ENCODE measurements at places on chromosomes 6 and 20. TPM values are rescaled to one million over a fixed set of nuclear protein-coding genes. Genes with fewer than 3 reads are reported as not detected.

CDYL gene
- 30.5 TPM for total RNA-seq

MUC21 gene
- total RNA-seq: not detected

GRCh38 chr6:11598687-11599086, 61.1 kb downstream of the TMEM170B start:
- no peak for DNase-seq

RARS2 gene
- total RNA-seq: 24.3 TPM

C20orf141 gene
- total RNA-seq: not detected

SLC17A4 gene
- not detected for total RNA-seq

DNA sequence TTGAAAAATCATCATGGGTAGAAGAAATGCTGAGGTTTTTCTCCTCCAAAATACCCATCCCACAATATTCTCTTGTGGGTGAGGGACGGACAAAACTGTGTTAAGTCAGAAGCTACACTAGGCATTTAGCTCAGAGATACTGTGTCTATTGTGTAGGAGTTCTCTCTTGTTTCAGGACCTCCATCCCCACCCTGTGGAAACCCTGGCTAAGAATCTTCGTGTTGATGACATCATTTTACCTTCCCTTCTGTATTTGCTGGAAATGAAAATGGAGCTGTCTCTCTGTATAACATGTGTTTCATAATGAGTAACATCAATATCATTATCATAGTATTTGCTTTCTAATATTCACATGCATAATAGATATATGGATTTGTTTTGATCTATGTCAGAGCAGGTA, 1193.0 kb upstream of the CITED2 start:
- no peak for DNase-seq

CST7 gene
- total RNA-seq: 178 TPM

GRCh38 chr6:33698494-33698893, 13.0 kb downstream of the UQCC2 start:
- no peak for DNase-seq

LZTS3 gene
- 1.0 TPM for total RNA-seq

DNA sequence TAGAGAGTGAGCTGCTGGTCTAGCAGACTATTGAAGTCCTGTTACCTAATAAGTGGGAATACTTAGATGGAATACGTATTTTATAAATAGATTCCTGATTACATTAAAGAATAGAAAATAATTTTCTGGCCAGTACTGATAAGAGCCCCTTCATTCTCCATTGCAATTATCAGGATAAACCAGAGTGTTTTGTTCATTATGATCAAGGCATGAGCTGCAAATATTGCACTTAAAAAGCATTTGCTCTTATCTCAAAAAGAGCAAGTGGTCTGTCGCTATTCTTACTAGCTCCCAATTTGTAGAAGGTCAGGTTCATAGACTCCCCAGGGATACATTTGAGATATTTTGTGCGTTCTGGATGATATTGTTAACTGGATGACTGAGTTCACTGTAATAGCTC, 73.1 kb upstream of the PLCB4 start:
- no peak for DNase-seq

DNA sequence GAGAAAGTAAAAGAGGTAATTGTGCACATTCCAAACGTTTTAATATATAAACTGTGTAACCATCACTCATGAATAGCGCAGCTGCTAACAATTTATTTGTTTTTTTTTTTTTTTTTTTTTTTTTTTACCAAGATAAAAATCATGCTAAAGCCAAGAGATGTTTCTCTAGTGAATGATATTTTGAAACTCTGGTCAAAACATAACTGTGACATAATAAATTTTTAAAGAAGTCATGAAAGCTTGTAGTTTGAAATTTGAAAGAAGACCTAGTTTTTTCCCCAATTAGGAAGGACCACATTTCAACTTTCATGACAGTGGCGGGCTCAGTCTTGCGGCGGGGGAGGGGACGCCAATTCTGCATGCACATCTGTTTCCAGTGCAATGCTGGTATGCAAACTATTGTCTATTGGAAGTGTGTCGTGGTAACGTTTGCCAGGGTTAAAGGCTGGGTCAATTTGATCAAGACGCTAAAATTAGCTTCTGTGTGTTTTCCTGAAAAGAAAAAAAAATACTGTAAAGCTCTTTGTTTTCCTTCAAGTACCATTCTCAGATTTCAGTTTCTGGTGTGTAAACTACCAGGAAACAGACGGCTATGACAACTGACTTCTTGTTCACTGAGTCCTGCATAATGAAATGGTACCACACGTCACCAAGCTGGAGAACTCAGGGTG, 211.9 kb downstream of the FOXC1 start:
- no peak for DNase-seq

DNA sequence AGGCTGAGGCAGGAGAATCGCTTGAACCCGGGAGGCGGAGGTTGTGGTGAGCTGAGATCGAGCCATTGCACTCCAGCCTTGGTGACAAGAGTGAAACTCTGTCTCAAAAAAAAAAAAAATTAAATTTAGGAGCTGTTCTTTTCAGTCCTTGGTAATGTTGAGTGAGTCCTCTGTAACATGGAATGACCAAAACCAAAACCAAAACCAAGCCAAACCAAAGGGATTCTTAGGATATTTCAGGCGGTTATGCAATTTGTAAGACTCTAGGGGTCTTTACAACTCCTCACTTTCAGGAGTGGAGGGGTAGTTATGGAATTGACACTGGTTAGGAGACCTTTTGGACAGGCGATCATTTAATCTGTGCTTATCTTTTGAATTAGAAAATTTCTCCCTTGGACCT, 15.8 kb downstream of the TIAM2 start:
- no peak for DNase-seq

DNA sequence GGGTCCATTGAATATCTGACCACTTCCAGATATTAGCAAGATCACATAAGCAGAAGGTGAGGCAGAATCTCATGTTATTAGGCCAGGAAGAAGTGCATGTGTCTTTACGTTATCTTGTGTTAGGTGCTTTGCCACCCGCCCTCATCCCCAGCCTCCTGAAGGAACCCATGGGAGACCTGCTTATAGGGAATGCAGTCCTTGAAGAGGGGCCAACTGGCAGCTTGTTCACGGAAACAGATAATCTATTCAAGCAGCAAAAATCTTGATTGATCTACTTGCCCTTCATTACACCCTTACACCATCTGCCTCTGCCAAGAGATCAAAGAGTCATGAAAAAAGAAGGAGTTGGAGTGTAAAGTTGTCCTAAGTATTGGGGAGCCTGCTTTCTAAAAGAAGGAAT, 576.4 kb downstream of the HTR1B start:
- DNase-seq: no peak

DNA sequence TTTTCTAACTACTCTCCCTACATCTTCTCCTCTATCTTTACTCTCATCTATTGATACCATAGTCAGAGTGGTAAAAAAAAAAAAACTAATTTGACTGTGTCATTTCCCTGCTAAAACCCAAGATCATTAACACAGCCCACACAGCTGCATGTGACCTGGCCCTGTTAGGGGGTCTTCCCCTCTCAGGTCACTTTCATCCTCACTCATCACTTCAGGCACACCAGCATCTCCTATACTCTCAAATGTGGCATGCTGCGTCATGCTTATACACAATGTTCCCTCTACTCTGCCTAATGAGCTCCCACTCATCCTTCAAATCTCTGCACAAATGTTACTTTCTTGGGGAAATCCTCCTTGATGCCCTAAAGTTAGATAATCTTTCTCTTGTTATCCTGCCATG, 86.8 kb downstream of the CDK19 start:
- no peak for DNase-seq

Measured in activated CD4-positive, alpha-beta memory T cell treated with anti-CD3 and anti-CD28 coated beads, Interleukin-2, amount 10 ng/mL, durations not matched to agents 7 days and 5 days (primary cell).